ENCODE measurements at places on chromosomes 13 and 19.

DNA sequence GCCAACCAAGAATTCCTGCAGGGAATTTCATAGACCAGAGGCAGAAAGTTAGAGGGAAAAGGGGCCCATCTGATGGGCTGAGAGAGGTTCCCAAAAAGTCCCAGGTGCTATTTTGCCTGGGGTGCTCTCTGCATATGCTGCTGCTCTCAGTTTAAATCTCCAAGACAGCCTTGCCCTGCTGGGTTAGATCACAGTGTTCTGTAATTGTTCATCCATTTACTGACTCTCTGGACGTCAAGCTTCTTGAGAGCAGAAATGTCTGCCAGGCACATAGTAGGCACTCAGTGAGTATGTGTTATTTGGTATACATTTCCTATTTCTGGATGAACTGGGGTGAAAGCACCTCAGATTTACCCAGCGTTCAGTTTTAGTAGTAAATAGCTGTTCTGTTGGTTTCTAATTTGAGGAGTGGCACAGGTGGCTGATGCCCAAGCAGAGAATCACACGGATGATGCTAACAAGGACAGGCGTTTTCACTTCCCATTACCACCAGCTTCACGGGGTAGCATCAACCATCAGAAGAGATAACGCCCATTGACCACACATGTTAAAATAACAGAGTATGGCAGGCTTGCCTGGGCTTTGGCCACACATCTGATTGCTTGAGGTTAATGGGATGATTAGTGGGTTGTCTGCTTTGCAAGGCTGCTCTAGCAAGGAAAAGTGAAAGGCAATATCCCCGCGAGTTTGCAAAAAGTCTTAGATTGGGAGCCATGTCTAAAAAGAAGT, 161.1 kb downstream of the SLC7A1 start:
- no peak for DNase-seq

DNA sequence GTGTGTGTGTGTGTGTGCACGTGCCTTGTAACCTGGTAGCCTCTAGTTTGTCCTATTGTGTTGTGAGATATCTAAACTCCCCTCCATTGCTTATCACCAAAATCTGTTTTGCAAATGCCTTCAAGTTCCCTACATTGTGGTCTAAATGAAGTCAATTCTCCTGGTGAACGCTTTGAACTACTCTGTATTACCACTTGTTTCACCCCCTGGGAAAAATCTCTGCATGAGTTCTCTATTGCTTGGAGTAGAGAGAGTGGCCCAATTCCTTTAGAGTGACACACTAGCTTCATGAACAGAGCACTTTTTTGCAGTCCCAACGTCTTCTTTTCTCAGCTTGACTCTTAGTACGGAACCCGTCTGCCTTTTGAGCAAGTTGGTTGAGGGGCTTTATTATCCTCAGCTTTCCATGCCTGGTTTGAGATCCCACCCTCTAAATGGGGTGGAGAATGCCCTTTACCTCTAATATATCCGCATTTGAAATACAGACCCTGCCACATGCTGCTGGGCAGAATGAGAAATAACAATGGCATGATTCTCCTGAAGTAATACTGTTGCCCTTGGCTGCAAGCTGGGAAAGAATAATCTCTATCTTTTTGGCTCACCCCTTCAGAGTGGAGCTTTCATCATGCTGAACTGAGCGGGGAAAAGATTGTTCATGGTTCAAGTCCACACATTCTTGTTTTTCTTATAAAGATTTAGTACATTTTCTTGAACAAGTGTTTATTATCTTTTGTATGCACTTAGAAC, 2545.3 kb downstream of the PCDH9 start:
- no peak for DNase-seq

DNA sequence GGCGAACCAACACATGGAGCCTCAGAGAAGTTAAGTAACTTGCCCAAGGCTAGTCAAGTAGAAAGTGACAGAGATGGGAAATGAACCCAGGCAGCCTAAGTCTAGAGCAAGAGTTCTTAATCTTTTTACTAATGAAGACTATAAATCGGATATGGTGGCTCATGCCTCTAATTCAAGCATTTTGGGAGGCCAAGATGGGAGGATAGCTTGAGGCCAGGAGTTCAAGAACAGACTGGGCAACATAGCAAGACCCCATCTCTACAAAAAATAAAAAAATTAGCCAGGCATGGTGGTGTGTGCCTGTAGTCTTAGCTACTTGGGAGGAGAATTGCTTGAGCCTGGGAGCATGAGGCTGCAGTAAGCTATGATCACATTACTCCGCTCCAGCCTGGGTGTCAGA, 10.7 kb downstream of the GPR12 start:
- no peak for DNase-seq

DNA sequence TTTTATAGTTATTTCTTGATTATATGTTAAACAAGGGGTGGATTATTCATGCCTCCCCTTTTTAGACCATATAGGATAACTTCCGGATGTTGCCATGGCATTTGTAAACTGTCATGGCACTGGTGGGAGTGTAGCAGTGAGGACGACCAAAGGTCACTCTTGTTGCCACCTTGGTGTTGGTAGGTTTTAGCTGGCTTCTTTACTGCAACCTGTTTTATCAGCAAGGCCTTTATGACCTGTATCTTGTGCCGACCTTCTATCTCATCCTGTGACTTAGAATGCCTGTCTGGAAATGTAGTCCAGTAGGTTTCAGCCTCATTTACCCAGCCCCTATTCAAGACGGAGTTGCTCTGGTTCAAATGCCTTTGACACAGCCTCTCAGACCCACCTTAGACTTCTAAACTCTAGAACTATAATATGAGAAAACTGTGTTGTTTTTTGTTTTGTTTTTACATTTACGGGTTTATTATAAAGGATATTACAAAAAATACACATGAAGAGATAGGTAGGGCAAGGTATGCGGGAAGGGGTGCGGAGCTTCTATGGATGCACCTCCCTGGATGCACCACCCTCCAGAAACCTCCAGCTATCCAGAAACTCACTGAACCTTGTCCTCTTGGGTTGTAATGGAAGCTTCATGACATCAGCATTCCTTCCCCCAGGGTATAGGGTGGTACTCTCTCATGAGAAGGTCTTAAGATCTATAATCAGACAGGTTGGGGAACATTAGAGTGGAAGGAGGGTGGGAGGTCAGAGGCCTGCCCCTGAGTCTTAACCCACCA, 15.8 kb upstream of the SPRYD7 start:
- no peak for DNase-seq

DNA sequence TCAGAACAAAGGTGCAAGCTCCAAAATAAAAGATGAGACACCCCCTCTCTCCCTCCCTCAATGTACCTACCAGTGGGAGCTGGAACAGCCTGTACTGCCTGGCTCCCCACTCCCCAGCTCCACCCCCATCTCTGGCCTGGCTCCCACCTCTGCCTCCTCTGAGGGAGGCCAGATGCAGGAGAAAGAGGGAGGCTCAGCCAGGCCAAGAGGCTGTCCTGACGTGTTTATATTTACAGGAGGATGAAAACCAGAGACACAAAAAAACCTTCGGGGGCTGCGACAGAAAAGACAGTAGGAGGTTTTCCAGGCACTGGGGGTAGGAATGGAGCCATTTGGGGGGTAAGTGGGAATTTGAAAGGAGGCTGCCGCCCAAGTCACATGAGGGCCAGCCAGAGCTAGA, 19.7 kb downstream of the ARHGEF18 start:
- no peak for DNase-seq

- no peak for DNase-seq
Measured at GRCh38 chr19:48676887-48677286, 4.1 kb upstream of the NTN5 start.

DNA sequence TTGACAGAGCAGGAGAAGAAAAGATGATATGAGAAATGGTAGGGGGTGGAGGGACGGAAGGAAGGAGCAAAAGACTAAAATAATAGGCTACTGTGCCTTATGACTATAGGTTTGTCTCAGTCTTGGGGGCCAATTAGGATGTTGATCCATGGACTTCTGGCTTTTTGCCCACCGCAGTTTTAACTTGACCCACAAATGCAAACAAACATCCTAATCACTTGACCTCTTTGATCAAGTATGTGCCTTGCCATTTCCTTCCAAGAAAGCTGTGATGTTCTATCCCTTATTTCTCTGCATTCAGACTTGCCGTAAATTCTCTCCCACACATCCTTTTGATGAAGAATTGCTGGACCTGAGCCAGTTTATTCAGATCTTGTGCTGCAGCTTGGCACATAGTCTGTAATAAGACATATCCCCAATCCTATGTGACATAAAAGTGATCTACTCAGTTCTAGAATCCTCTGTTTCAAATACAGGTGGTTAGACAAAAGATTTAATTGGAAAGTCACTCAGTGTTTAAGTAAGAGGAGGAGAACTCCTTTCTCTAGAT, 62.8 kb downstream of the TPT1 start:
- no peak for DNase-seq

- no peak for DNase-seq
Measured at GRCh38 chr13:71754407-71754974, 112.5 kb downstream of the DACH1 start.

- no peak for DNase-seq
Measured at GRCh38 chr13:92074658-92075057, 676.2 kb downstream of the GPC5 start.

- peak; percentile 5 for DNase-seq
Measured at GRCh38 chr13:113495494-113496210, 5.1 kb upstream of the DCUN1D2 start.

DNA sequence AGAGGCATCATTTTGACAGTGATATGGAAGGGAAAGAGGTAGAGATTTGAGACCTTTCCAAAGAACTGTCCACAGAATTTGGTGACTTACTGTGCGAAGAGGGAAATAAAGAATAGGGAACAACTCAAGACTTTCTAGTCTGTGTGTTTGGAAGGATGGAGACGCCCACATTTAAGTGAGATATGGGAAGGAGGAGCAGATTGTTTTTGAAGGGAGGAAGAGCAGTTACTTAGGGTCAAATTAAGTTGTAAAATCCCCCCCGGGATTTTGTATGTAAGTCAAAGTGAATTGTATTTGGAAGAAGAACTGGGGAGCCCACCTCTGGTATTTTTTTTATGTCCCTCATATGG, 1.2 kb downstream of the USPL1 start:
- DNase-seq: no peak

GRCh38 chr19:46299695-46300094, 2.9 kb downstream of the HIF3A start:
- no peak for DNase-seq

DNA sequence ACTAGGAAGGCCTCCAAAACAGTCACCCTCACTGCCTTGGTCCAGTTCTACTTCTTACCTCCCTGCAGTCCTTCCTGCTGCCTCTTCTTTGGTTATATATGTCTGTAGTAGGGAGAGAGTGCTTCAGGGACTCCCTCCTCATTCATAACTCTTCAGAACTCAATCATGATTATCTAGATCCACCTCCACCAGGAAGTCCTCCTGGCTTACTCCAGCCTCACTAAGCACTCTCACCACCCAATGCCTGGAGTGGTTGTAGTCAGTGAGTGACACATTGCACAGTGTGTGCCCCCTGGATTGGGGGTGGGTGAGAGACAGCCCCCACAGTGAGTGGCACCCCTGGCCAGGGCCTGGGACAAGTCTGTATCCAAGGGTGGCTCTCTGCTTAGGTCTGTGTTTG, 10.0 kb upstream of the FOSB start:
- DNase-seq: no peak

GRCh38 chr19:6674868-6675305, 4.9 kb upstream of the TNFSF14 start:
- DNase-seq: peak; percentile 96

- no peak for DNase-seq
Measured at GRCh38 chr19:18789422-18789869, 1.7 kb downstream of the COMP start.

GRCh38 chr19:56613639-56614038, 18.5 kb downstream of the ZNF71 start:
- DNase-seq: no peak

DNA sequence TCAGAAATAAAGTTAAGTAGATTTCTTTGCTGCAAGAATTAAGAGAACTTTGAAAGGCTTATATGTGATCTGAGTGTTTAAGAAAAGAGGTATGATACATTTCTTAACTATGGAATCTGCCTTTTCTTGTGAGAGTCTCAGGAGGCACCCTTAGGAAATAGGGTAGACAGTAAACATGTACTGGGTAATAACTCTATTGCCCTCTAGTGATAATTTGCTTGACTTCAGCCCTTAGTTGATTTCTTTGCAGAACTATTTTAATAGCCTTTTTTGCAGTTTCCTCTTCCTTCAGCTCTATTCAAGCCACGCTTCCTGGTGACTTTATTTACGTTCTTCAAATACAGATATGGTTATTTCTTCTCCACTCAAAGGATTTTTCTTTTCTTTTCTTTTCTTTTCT, 37.0 kb upstream of the CCNA1 start:
- DNase-seq: peak; percentile 9

DNA sequence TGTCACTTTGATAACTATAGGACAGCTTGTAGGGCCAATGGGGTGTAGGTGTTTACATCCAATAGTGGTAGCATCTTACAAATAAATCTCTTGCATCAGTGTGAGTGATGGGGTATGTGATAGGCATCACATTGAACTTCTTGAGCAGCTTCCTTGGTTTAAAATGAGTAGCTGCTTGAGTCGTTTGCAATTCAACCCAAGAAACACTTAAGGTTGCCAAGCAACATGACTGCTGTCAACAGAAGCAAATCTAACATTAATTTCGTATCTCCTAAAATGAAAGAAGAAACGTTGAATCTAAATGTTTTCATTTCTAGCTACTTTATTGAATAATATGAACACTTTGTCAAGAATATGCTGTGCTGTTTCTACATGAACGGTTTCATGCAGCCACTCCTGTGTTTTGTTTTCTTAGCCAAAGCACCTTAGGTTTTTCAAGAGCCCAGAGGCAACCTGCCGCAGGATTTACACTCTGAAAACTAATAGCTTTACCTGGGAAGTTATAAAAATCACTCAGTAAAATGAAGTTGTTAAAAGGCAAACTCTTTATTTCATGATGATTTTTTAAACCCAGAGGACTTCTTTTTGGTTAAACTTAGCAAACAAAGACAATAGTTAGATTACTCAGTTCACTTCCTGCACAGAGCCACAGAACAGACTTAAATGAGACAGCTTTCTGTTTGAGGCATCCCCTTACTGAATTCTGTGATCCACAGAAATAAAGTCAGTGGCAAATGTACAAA, 305.2 kb downstream of the MTUS2 start:
- DNase-seq: peak; percentile 67

DNA sequence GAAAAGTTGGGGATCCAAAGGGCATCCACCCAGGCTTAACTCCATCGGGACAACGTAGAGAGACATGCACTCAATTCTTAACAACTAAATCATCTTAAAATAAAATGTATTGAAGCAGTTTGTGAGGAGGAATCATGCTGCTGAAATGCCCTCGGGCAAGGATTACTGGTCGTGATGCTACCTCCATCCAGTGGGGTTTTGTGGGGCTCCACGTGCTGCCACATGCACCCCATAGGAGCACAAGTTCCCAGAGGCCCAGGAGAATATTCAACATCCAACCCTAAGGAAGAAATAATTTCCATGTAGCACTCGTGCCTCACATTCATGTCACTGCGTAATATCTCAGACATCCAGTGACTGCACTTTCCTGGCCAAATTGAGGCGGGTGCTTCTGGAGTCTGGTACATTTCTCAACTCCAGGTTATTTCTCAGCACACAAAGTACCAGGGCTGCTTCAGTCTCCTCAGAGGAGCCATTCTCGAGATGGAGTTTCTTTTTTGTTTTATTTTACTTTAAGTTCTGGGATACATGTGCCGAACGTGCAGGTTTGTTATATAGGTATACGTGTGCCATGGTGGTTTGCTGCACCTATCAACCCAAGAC, 429.8 kb downstream of the FOXO1 start:
- no peak for DNase-seq

GRCh38 chr13:44808185-44808584, 181.1 kb downstream of the NUFIP1 start:
- DNase-seq: no peak

Measured in activated CD4-positive, alpha-beta T cell treated with anti-CD3 and anti-CD28 coated beads, Interleukin-2, Interleukin-4, amounts not matched to agents 100 ng/mL and 50 ng/mL, durations not matched to agents 16 hours and 8 hours (primary cell).